NCI-H1417 treated with DMSO at 0.1 percent for 48 hours (cell line): ENCODE measurements at places on chromosomes 16 and 17.

GRCh38 chr16:4859900-4860255 is 12.6 kb downstream of the UBN1 start:
- no peak for DNase-seq

GRCh38 chr17:78923660-78924453 is 1.3 kb downstream of the TIMP2 start:
- DNase-seq: no peak

GRCh38 chr16:9077091-9077809 is 14.2 kb upstream of the HAPSTR1 start:
- no peak for DNase-seq

- no peak for DNase-seq
These were observed 900 bp upstream of the GCGR start for GRCh38 chr17:81802856-81803643.

DNA sequence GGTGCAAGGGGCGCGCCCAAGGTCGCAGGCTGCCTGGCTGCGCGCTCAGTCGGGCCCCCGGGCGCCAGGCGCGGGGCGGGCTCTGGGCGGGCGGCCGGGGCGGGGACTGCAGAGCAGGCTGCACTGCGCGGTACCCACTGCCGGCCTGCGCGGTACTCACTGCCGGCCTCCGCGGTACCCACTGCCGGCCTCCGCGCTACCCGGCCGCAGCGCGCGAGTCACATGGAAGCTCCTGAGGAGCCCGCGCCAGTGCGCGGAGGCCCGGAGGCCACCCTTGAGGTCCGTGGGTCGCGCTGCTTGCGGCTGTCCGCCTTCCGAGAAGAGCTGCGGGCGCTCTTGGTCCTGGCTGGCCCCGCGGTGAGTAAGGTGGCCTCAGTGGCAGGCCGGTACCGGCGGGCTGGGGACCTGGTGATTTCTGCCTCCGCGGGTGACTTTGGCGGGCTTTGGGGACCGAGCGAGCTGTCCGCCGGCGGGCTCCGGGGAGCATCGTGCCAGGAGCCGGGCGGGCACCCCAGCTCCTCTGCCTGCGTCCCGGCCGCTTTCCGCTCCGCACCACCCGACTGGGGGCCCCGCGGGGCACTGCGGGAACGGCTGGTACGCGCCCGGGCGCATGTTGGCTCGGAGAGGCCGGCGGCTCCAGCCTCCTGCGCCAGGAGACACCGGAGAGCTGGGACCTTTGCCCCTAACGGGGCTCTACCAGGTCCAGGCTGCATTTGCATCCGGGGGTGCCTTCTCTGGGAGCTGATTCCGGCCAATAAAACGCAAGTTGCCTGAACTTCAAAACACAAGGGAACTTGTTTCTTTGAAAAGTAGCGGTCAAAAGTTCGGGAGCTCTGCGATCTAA is at the start of gene SLC47A1:
Gene SLC47A1 (plus strand): TSS at position 137 of the 844 bp plus-strand sequence. CDS start 86 bp downstream, at position 223.
- no peak for DNase-seq

GRCh38 chr17:50209472-50210239 is 8.2 kb upstream of the COL1A1 start:
- DNase-seq: no peak

DNA sequence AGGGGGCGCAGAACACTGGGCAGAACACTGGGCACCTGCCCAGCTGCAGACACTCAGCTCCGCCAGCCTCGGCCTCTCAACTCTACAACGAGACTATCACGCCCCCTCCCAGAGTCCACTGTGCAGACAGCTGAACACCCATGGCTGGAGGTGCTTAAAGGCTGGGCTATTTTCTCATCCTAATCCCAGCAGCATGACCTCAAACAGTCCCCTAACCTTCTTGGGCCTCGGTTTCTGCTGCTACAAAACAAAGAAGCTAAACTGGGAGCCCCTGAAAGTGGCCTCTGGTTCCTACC is 27.7 kb upstream of the ZNF469 start:
- DNase-seq: no peak

- no peak for DNase-seq
These were observed 519 bp upstream of the NTN1 start for GRCh38 chr17:9020824-9021157.

GRCh38 chr16:73166441-73166851 is 118.5 kb upstream of the ZFHX3 start:
- DNase-seq: no peak

- DNase-seq: no peak
These were observed 57.6 kb downstream of the RAI1 start for GRCh38 chr17:17738901-17739300.

DNA sequence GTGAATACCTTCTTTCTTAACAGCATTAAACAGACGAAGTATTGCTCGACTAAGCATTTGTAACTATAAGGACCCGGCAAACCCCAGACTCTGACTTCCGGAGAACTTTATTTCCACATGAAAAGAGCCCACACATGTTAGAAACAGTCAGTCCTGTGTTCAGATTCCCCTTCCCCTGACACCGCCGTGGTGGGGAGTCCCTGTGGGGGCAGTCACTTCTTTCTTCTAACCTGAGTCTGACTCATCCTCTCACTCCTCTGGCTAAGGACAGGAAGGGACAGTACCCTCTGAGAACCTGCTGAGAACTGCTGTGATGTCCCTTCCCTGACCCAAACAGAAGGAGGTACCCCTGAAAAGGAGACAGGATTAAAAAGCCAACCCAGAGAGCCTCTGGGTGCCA is 165.1 kb downstream of the XYLT1 start:
- no peak for DNase-seq

DNA sequence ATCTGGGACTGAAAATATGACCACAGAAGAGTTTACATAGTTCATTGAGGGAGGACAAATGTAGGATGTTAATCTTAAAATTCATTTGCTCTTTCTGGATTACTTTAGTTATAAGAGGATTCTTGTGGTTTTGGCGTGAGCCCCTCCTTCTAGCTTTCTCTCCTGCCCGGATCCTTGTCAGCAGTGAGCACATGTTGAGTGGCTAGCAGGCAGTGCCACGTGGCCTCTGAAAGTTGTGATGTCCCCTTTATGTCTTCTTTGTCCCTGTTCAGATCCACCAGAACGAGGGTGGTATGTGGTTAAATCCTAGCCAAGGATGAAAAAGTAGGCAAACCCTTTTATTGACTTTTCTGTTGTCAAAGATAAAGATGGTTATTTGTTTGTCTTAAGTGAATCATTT is 83.8 kb downstream of the GNAO1 start:
- DNase-seq: no peak

DNA sequence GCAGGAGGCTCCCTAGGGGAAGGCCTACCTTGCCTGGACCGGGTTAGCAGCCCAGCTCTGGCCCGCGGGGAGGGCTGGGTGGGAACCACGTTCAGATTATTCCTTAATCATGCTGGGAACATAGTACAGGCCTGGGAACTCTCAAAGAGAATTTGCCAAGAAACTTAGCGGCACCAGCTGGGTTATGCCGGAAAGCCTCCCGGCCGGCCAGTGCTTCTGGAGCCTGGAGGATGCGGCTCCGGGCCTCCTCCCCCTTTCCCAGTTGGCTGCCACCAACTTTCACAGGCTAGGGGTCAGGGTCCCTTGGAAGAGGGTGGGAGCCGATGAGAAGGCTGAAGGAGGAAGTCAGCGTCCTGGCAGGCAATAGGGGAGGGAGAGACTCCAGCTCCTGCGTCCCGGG is 10.8 kb downstream of the NGFR start:
- no peak for DNase-seq

GRCh38 chr17:34015253-34015652 is 239.8 kb upstream of the CCL2 start:
- no peak for DNase-seq

DNA sequence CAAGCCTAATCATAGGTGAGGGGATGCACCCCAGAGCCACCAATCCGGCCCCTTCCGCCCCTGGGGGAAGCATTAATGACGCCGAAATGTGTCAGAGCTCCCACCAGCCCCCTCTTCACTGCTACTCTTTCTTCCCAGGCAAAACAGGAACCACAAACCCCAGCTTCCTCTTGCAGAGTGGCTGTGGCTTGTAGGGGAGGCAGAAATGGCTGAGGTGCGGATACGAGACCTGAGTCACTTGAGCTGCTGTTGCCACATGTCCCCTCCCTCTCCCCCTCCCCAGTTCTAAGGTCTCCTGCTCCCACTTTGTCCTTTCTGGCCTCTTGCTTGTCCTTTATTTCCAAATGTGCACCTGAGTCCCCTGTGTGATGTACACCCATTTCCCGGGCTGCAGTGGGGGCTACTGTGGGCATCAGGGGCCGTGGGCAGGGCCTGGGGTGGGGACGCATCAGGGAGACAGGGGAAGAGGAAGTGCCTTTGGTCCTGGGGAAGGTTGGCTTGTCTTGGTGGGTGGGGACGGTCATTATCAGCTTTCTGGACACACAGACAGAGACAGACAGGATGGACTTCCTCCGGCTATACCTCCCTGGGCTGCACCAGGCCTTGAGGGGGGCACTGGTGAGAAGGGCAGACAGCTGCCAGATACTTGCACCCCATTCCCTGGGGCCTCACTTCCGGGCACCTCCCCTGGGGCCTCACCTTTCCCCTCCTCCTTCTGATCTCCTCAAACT is at the start of gene APOBR:
Gene APOBR (plus strand): TSS at position 523 of the 731 bp plus-strand sequence. CDS start 39 bp downstream, at position 562.
- no peak for DNase-seq

GRCh38 chr17:13462673-13463124 is 139.0 kb downstream of the HS3ST3A1 start:
- no peak for DNase-seq

DNA sequence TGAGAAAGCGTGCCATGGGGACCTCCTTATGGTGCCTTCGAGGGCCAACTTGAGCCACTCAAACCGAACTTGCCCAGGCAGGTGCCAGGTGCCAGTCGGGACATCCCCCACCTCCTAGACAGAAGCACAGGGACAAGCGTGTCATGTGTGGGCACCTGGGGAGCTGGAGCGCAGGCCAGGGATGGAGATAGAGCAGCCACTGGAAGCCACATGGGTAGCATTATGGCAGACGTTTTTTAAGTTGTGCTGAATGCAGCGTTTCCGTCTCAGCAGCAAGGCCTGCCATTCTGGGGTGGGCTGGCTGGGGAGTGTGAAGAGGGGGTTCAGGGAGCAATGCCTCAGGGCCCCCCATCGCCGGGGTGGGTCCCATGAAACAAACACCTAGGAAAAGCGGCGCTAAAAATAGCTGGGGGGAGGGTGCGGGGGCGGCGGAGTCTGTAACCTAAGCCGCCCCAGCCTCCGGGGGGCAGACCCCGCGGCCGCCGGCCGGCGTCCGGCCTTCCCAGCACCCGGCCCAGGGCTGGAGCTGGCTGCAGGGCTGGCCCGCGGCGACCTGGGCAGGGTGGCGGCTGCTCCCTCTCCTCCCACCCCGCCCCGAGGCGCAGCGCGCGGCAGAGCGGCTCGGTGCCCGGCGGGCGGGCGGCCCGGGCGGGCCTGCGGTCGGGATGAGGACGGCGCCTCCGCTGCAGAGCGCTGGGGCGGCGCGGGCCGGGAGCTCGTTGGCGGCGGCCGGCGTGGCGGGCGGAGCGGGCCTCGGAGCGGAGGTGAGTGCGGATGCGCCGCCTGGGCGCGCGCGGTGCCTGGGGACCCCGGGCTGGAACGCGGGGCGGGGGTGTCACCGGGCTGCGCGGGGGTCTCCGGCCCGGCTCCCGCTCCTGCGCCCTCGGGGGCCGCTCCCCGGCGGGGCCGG is at the start of gene ZNF469:
Gene ZNF469 (plus strand): TSS at position 469 of the 910 bp plus-strand sequence. CDS start 44,512 bp downstream, outside the sequence.
- DNase-seq: no peak

DNA sequence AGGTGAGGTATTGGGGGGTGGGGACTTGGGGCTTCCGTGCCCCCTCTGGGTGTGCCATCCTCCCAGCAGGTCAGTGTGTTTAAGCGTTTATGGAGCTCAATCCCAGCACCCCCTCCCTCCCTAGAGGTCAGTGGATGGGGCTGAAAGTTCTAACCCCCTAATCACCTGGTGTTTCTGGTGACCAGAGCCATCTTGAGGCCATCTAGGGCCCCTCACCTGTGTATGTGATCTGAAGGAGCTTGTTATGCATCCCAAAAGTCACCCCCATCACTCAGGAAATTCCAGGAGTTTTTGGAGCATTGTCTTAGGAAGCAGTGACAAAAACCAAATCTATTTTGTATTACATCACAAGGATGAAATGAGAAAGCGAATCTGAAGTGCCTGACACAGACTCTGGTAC is 67.8 kb upstream of the NOL11 start:
- DNase-seq: no peak

DNA sequence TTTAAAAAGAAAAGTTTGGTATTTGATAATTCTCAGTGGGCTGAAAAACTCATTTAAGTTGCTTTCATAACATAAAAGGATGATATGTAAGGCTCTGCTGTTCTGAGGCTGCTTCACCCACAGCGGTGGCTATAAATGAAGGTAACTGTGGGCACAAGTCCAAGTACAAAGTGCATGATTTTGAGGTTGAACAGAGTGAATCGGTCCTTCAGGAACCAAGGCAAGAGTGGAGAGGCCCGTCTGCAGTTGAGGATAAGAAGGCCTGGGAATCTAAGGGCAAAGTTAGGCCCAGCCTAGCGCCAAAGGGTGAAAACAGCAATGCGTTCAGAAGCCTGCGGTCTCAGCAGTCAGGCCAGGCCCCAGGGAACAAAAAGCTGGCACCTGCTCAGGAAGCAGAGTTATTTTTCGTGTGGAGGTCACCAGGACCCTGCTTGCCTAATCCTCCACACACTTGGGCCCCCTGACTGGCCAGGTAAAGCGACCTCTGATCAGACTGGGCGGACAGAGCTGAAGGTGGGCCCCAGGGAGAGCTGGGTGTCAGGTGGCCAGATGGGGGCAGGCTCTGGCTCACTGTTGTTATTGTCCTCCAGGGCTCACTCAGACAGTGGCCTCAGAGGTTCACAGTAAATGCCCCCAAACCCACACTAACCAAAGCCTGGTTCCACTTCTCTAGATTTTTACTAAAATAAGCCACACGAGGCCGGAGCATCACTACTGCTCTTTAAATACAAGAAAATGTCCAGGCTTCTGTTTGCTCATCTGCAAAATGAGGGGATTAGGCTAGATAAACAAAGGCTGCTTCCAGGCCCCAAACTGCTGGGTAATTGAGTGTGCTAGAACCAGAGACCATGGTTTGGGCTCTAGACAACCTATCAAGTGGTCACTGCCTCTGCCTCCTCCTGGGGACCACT is 46.5 kb downstream of the TEX2 start:
- DNase-seq: no peak

- no peak for DNase-seq
These were observed 24.2 kb downstream of the RDM1 start for GRCh38 chr17:35906191-35906925.

DNA sequence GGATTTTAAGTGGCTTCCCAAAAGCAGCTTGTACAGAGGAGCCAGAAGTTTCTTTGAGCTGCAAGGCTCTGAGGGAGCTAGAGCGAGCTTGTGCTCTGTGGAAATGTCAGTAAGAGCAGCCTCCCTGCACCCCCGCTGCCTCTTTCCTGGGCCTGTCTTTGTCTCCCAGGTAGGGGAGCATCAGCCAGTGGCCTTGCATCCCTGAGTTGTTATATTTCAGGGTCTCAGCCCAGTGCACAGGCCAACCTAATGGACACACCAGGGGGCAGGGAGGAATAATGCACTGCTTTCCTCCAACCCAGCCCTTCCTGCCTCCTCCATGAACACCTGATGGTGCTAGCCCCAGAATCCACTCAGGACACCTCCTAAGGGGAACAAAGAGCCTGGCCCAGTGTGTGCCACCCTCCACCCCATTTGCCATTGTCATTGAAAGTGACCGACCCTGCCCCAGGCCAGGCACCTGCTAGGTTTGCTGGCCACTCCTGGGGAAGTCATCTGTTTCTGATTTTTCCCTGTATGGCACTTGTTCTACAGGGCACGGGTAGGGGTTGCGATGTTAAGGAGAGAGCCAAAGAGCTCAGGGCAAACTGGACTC is 6.3 kb downstream of the TPPP3 start:
- DNase-seq: no peak

GRCh38 chr16:70472786-70473433 is 18.5 kb downstream of the FCSK start:
- DNase-seq: no peak
